Activated T-cell treated with anti-CD3 and anti-CD28 coated beads, Interleukin-2, amount 50 U/mL, for 24 hours (primary cell): ENCODE measurements at places on chromosomes 2 and 18.

DNA sequence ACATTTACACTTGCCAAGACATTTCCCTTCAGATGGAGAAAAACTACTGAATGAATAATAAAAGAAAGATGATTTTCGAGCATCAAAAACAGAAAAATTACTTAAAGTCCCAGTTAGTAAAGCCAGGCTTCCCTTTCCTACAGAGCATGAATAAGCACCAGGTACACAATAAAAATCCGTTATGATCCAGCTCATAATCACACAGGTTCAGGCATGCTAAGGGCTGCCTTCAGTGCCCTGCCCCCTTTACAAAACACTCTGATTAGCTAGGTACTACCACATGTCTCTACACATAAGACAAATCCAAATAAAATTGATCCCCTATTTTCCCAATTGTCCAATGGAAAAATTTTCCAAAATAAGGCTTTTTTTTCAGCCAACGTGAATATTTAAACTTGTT, 413.2 kb upstream of the LRATD1 start:
- no peaks in the 10 kb centered on the region for H3K27me3 ChIP-seq
- no peak for DNase-seq
- H3K4me3 ChIP-seq, result no peak overlapping the region
- no peaks in the 10 kb centered on the region for H3K4me1 ChIP-seq
- H3K27ac ChIP-seq, result no peak overlapping the region

- peaks cover 2% of the 10 kb centered on the region for H3K36me3 ChIP-seq
- peaks cover 46% of the 10 kb centered on the region for H3K4me1 ChIP-seq
- H3K27me3 ChIP-seq, result no peaks in the 10 kb centered on the region
- H3K4me3 ChIP-seq, result no peak overlapping the region
These were observed 20.2 kb upstream of the DARS1 start for GRCh38 chr2:136005462-136006196.

DNA sequence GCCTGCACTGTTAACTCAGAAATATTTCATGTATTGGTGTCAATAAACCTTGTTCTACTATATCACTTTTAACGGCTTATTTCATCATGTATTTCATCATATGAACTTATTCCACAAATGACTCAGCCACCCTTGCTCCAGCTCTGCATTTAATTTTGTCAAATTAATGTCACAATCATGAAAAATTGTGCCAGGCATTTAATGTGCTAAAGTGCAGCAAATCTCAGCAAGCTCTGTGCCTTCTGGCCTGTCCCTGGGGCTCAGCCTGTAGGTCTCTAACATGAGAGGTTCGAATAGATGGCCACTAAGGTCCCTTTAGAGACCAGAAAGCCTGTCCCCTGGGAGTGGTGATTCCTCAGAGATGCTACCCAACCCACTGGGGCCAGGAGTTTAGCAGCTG, 28.6 kb downstream of the BOD1L2 start:
- H3K4me3 ChIP-seq, result no peak overlapping the region
- H3K27me3 ChIP-seq, result no peaks in the 10 kb centered on the region
- H3K4me1 ChIP-seq, result no peaks in the 10 kb centered on the region
- no peaks in the 10 kb centered on the region for H3K36me3 ChIP-seq
- DNase-seq, result no peak
- no peak overlapping the region for H3K27ac ChIP-seq

- peak overlapping the region; percentile 94 for H3K4me3 ChIP-seq
- H3K27ac ChIP-seq, result peak overlapping the region; percentile 98
- no peak for DNase-seq
- peaks cover 13% of the 10 kb centered on the region for H3K27me3 ChIP-seq
These were observed 1.4 kb downstream of the PTGR3 start for GRCh38 chr18:75207310-75208154.

GRCh38 chr2:39099870-39100728, 20.8 kb downstream of the SOS1 start:
- H3K27ac ChIP-seq, result peak overlapping the region; percentile 97
- no peaks in the 10 kb centered on the region for H3K27me3 ChIP-seq
- peak; percentile 54 for DNase-seq
- peaks cover 73% of the 10 kb centered on the region for H3K4me1 ChIP-seq

- no peak for DNase-seq
- H3K4me3 ChIP-seq, result no peak overlapping the region
- H3K27me3 ChIP-seq, result peaks cover 9% of the 10 kb centered on the region
- peaks cover 27% of the 10 kb centered on the region for H3K4me1 ChIP-seq
- no peak overlapping the region for H3K27ac ChIP-seq
- no peaks in the 10 kb centered on the region for H3K36me3 ChIP-seq
These were observed 78.5 kb downstream of the SPRED2 start for GRCh38 chr2:65353927-65354326.

DNA sequence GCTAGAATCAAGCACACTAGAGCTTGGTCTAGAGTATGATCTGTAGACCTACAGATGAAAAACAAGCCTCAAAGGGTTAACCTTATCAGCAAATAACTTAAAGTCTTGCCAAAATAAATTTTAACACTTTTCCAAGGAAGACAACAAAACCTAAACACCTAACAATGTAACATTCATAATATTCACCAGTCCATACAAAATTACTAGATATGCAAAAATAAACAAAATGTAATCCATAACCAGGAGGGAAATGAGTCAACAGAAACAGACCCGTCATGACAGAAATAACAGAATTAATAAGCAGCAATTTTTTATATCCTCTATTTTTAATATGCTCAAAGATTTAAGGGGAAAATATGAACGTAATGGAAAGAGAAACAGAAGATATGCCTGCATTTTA, 36.1 kb downstream of the TRAK2 start:
- no peaks in the 10 kb centered on the region for H3K27me3 ChIP-seq
- no peak overlapping the region for H3K4me3 ChIP-seq
- peaks cover 32% of the 10 kb centered on the region for H3K36me3 ChIP-seq
- H3K4me1 ChIP-seq, result peaks cover 36% of the 10 kb centered on the region

- H3K27ac ChIP-seq, result no peak overlapping the region
- no peaks in the 10 kb centered on the region for H3K36me3 ChIP-seq
- peaks cover 68% of the 10 kb centered on the region for H3K27me3 ChIP-seq
- no peak overlapping the region for H3K4me3 ChIP-seq
- no peak for DNase-seq
These were observed 63.0 kb downstream of the ADNP2 start for GRCh38 chr18:80172056-80172455.

GRCh38 chr2:83596592-83597282, 862.3 kb downstream of the SUCLG1 start:
- no peak for DNase-seq
- no peak overlapping the region for H3K27ac ChIP-seq
- no peaks in the 10 kb centered on the region for H3K27me3 ChIP-seq
- no peaks in the 10 kb centered on the region for H3K4me1 ChIP-seq

DNA sequence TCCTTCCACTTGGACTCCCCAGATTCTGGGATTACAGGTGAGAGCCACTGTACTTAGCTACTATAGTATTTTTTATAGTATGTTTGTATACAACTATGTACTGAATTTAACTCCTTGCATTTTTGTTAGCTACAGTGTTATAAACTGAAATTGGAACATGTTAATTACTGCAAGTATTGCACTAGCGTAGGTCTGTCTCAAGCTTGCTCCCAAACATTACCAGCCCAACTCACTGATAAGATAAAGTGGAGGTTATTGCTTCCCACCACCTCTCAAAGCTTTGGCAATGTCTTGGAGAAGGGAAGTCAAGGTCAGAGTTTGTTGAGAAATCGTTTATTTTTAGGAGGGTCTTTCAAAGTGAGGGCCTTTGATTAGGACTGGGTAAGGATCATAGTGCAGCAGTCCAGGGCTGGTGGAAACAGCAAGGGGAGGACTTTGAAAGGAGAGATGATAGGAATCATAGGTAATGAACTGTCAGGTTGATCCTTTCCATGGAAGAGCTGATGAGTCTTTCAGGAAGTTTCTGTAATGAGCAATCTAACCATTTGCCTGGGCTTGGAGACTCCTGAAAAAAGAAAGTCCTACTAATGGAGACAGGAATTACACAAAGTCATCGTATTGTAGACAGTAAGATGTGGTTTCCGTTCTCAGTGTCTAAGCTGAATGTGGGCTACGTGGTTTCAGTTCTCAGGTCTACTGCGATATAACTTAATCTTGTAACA, 257.1 kb downstream of the MYO3B start:
- DNase-seq, result no peak
- no peaks in the 10 kb centered on the region for H3K36me3 ChIP-seq
- peaks cover 21% of the 10 kb centered on the region for H3K4me1 ChIP-seq
- no peak overlapping the region for H3K4me3 ChIP-seq
- no peak overlapping the region for H3K27ac ChIP-seq

GRCh38 chr18:32922951-32923430, 150.2 kb upstream of the KLHL14 start:
- H3K4me1 ChIP-seq, result no peaks in the 10 kb centered on the region
- no peaks in the 10 kb centered on the region for H3K27me3 ChIP-seq
- no peak for DNase-seq
- H3K36me3 ChIP-seq, result no peaks in the 10 kb centered on the region
- H3K27ac ChIP-seq, result no peak overlapping the region
